ENCODE measurements at places on chromosomes 6 and 20.

- no peak for DNase-seq
Measured at GRCh38 chr6:34317882-34318498, 69.2 kb upstream of the SMIM29 start.

GRCh38 chr6:11432091-11432490 lies 105.5 kb upstream of the TMEM170B start:
- DNase-seq: no peak

GRCh38 chr6:157727629-157728182 lies 95.3 kb upstream of the SNX9 start:
- no peak for DNase-seq

GRCh38 chr6:13235339-13235738 lies 93.0 kb downstream of the TBC1D7 start:
- DNase-seq: no peak

DNA sequence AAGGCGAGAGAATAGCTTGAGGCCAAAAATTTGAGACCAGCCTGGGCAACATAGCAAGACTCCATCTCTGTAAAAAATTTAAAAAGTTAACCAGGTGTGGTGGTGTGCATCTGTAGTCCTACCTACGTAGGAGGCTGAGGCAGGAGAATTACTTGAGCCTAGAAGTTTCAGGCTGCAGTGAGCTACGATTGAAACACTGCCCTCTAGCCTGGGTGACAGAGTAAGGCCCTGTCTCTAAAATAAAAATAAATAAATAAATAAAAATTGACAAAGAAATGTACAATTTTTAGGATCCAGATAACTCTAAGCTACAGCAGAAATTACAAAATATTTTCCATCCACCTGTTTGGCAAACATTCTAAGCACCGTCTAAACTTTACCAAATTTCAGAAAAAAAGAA lies 941.0 kb upstream of the ADGRB3 start:
- DNase-seq: no peak

DNA sequence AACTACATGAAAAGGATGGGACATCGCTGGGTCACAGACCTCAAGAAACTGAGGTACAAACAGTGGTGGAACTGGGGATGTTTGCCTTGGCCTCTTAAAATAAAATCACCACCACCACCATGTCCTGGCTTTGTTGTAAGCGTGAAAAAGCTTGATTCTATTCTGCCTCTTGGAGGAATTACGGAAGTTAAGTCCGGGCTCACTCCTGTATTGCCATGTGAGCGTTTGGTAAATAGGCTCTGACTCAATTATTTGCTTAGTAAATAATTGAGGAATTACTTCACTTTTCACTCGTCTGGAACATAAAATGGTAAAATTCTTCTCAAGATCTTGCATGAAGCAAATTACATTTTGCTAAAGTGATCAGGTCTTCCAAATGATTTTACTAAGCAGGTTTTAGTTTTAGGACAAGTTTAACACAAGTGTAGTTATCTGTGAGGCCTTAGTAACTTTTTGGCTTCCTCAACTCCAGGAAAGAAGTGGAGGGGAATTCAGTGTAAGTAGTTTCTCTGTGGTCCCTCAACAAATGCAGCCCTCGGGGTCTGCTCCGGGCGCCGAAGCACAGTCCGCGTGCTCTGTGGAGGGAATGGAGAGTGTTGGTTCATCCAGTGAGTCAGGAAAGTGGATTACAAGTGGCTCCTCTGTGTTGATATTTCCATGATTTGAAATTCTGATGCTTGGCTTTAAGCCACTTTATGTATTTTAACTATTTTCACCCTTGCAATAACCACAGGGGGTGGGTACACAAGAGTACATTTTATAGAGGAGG lies 23.8 kb downstream of the IYD start:
- DNase-seq: no peak

DNA sequence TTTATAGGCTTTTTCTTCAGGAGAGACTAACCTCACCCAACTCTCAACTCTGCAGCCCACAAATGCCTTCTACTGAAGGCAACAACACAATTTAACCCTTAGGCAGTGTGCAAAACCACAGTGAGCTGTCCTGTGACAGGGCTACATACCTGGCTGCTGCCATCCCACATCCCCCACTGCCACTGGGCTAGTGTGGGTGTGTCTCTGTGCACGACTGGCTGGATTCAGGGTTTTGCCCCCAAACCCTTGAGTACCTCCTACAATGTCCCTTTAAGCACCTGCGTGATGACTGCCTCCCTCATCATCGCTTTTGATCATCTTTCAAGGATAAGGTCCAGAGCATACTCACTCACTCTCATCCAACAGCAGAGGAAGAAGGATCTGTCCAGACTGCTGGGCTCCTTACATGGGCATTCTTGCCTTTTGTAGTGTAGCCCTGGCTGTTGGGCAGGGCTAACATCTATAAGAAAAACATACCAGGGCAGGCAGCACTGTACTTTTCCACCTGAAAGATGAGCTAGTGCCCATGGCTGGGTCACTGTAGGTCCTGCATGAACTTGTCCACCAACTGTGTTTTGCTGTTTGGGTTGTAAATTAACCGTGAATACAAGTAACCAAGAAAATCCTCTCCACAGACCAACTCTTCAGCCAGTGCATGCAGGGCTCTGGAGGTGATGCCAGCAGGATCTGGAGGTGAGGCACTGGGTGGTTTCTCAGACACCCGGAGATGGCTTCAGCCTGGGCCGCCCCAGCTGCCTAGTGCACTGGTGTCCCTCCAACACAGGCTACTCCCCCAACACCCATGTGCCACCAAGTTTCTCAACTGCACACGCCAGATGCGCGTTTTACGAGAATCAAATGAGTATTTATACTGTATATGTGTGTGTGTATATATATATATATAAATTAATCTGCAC lies 45.2 kb downstream of the PLCG1 start:
- no peak for DNase-seq

GRCh38 chr20:36491901-36492617 lies 49.3 kb upstream of the MYL9 start:
- DNase-seq: peak; percentile 32

DNA sequence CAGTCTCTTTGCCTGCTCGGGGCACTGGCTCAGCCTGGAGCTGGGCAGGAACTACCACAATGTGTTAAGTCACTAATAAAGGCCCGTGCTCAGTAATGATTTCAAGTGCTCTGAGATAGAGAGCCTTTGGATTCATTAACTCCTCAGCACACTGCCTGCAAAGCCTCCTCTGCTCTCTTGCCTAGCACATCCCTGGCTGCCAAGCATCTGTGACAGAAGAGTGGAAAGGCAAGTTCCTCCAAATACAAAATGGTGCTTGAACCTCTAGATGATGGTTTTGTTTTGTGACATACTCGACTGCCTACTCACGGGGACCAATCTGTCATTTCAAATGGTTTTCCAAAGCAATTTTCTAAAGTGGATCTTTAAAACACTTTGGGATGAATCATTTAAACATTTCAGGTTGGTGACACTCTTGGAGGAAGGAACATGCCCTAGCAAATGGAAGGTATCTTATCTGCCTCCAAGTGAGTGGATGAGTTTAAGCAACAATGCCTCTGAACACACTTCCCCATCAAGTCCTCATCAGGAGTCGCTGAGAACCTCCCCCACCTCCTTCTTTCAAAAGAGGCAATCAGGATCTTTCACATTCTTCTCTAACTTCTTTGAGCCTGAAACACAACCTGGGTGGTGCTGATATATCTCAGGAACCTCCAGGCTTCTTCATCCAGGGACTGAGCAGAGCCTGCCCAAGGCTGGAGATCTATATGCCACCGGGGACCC lies 35.8 kb downstream of the METTL24 start:
- DNase-seq: no peak

GRCh38 chr6:21914121-21914973 lies 320.8 kb downstream of the SOX4 start:
- DNase-seq: peak; percentile 28

GRCh38 chr6:105753207-105753606 lies 332.9 kb upstream of the PRDM1 start:
- no peak for DNase-seq

- no peak for DNase-seq
Measured at GRCh38 chr6:111522393-111523020, 39.5 kb upstream of the REV3L start.

DNA sequence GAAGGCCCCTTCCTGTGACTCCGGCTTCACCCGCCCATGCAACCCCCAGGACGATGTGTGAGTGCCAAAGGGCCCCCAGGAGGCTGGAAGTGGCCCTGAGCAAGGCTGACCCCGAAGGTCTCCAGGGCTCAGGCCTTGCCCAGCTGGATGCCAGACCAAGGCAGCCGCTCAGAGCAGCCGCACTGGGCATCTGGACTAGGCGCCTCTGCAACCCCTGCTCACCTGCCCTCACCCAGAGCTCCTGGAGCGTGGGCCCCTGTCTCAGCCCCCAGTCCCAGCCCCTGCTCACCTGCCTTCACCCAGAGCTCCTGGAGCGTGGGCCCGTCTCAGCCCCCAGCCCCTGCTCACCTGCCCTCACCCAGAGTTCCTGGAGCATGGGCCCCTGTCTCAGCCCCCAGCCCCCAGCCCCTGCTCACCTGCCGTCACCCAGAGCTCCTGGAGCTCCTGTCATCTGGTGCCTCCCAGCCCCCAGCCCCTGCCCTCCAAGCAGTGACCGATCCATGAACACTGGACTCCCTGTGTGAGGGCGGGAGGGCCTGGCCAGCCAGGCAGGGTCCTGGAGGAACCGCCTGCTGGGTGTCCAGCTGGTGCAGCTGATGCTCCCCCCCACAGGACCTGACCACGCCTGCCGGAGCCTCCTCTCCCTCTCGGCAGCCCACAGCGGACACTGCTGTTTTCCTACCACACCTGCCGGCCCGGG lies 1.1 kb downstream of the SRMS start:
- no peak for DNase-seq

DNA sequence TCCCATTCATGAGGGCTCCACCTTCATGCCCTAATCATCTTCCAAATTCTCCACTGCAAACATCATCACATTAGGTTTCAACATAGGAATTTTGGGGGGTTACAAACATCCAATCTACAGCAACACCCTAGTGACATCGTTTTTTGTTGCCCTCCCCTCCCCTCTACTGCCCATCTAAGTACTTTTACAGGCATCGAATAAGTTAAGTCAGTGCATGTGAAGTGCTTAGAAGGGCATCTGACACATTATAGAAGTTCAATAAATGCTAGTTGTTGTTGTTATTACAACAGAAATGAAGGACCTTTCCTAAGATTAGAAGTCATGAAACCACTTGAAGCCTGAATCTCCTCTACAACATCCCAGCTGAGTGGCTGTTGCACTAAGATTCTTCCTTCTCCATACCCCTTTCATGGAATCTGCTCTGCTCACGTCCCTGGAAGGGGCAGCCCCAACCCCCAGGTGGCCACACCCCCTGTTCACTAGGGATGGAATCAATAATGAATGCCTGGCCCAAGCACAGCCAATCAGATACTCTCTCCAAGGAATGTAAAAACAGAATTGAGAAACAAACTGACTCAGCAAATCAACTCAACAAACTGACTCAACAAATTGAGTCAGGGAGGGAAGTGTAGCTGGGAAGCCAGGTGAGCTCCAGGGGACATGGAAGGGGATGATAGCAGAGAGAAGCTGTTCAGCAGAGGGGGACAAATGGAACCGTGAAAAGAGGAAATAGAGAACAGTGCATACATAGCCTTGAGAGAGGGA lies 3.9 kb upstream of the LRP11 start:
- no peak for DNase-seq

DNA sequence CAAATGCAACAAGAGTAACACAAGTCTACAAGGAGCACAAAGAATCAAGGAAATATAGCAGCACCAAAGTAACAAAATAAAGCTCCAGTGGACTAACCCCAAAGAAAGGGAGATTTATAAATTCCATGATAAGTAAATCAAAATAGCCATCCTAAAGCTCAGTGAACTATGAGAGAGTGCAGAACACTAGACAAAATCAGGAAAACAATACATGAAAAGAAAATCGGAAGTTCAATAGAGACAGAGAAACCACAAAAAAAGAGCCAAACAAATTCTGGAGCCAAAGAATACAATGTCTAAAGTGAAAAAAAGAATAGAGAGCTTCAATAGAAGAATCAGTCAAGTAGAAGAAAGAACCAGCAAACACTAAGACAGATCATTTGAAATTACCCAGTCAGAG lies 247.3 kb upstream of the TENT5A start:
- no peak for DNase-seq

GRCh38 chr20:23629017-23629541 lies 8.7 kb downstream of the CST3 start:
- no peak for DNase-seq

- DNase-seq: no peak
Measured at GRCh38 chr6:14406614-14407331, 289.2 kb downstream of the CD83 start.

DNA sequence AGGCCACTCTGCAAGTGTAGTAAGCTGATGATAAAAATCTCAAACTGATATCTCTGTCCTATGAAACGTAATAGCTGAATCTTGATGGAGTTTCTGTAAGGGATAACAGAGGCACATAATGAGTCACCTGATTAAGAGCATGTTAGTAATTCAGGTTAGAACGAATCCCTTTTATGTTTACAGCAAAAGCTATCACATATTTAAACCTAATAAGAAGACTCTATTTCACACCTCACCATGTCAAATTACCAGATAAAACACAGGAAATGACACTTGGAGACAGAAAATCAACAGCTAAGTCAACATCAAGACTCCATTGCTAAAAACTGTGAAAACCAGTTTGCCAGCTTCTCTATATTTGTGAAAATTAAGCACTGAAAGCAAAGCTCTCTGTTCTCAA lies 11.8 kb downstream of the CST7 start:
- DNase-seq: no peak

DNA sequence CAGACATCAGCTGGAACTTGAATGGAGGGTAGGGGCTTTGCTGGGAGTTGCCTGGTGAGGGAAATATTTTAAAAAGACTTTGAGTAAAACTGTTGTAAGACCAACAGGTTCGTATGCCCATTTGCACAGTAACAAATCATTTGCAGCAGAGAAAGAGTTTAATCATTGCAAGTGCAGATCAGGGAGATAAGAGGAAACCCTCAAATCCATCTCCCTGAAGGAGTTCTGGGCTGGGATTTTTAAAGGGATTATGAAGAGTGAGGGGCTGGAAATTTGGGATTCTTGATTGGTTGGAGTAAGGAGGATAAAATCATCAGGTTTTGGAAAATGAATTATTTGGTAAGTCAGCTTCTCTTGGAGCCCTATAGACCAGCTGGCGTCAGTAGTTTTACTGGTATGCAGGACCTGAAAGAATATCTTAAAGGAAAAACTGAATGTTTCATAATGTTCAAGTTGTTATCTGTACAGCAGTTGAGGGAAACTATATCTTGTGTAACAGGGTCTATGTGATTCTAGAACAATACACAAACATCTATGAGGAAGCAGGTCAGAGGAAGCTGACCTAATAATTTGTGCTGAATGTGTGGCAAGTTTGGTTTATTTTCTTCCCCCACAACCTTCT lies 295.5 kb downstream of the PLCB1 start:
- DNase-seq: no peak

- no peak for DNase-seq
Measured at GRCh38 chr20:54161821-54162149, 12.0 kb downstream of the CYP24A1 start.

- no peak for DNase-seq
Measured at GRCh38 chr6:137706083-137706750, 160.8 kb upstream of the TNFAIP3 start.

Data from activated CD8-positive, alpha-beta memory T cell treated with anti-CD3 and anti-CD28 coated beads for 1 hour (primary cell).